Osteoblast (primary cell): ENCODE measurements at places on chromosomes 7 and 10. TPM values are rescaled to one million over a fixed set of nuclear protein-coding genes. Genes with fewer than 3 reads are reported as not detected.

Gene FRAT1
- 3.3 and 3.8 TPM in 2 replicates for total RNA-seq

Gene SRGN
- total RNA-seq = 344 and 474 TPM in 2 replicates

Gene ITIH5
- 0.88 and 2.2 TPM in 2 replicates for total RNA-seq

Gene JAKMIP3
- 0.29 and 0.36 TPM in 2 replicates for total RNA-seq

DNA sequence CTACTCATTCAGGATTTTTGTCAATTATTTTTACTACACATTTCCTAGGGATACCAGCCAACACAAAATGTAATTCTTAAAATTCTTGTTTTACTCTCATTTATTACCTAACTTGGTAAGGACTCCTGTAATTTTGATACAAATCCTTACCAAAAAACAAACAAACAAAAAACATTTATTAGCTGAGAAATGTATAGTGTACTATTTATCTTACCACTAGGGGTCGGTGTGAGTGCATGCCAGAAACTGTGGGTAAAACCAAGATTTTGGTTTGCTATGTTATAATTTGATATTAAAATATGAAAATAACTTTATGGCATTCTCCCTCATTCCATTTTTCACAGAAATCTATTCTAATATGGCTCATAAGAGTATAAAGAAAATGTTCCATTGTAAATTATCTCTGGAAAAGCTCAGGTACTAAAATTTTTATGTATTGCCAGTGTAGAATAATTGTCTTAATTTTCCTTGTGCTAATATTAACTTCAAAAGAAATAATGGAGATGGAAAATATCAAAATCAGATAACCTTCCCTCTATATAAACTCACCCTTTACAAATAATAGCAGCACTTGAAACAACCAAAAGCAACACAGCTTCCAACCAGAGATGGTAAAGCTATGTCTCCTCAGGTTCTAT lies 290.8 kb upstream of the PCDH15 start:
- no peak for DNase-seq

- DNase-seq = no peak
Measured at GRCh38 chr7:22675421-22675820, 51.6 kb upstream of the IL6 start.

DNA sequence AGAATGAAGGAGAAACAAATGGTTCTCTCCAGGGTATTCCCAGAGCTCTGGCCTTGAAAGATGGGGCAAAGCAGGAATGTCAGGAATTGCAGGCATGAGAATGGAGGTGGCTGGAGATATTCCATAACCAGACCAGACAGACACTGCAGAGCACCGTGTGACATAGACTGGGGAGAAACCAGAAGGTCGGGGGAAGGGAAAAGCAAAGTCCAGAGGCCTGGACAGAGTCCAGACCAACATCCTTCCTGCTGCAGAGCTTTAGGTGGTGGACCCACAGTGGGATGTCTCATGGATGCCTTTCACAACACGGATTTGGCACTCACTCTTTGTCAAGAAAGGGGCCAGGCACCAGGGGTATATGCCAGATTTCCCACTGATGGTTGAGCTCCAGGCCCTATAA lies 177.2 kb upstream of the INHBA start:
- peak; percentile 88 for DNase-seq

DNA sequence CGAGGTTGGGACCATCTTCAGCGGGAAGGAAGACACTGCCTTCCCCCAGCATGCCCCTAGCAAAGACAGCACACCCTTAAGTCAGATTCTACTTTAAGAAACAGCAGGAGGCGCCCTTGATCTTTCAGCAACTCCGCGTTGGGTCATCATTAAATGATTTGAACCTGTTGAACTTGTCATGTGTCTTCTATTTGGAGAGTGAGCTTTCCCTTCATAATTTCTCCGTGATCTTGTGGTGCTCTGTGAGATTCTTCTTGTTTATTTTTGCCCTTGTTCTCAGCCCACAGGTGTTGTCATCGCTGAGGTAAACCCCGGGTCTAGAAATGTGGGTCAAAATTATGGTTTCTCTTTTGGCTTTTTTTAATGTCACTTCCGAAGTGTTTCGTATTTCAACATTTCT lies 49.5 kb upstream of the PITRM1 start:
- no peak for DNase-seq

- DNase-seq = no peak
Measured at GRCh38 chr7:105096306-105096705, 82.3 kb downstream of the KMT2E start.

GRCh38 chr10:71278691-71279588 lies 40.1 kb upstream of the SLC29A3 start:
- peak; percentile 55 for DNase-seq

DNA sequence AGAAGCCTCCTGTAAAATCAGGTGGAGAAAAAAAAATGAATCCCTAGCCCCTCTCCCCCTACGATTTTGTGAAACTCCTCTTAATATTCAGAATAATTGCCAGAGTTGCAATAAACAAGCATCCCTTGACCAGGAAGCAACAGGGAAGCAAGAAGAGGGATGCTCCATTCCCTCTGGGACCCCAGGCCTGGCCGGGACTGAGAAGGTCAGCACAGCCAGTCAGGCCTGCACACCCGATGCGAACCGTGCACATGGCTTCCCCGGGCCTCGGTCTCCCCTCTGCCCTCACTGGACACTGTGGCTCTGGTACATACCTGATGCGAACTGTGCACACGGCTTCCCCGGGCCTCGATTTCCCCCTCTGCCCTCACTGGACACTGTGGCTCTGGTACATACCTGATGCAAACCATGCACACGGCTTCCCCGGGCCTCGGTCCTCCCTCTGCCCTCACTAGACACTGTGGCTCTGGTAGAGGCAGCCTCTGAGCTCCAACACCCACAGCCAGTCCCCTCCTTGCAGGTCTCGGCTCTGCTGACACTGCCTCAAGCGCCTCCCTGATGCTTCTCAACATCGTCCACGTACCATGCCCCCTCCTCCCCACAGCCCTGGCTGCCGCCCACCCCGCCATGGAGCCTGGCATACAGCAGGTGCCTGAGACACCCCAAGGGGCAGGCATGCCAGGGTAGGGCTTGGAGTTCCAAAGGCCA lies 138.6 kb downstream of the DIP2C start:
- peak; percentile 81 for DNase-seq

GRCh38 chr7:77313085-77313484 lies 103.1 kb downstream of the GSAP start:
- DNase-seq = no peak

- no peak for DNase-seq
Measured at GRCh38 chr10:108424656-108425055, 1260.2 kb upstream of the SORCS1 start.

GRCh38 chr10:69965919-69966662 lies 86.6 kb upstream of the MACROH2A2 start:
- peak; percentile 88 for DNase-seq

DNA sequence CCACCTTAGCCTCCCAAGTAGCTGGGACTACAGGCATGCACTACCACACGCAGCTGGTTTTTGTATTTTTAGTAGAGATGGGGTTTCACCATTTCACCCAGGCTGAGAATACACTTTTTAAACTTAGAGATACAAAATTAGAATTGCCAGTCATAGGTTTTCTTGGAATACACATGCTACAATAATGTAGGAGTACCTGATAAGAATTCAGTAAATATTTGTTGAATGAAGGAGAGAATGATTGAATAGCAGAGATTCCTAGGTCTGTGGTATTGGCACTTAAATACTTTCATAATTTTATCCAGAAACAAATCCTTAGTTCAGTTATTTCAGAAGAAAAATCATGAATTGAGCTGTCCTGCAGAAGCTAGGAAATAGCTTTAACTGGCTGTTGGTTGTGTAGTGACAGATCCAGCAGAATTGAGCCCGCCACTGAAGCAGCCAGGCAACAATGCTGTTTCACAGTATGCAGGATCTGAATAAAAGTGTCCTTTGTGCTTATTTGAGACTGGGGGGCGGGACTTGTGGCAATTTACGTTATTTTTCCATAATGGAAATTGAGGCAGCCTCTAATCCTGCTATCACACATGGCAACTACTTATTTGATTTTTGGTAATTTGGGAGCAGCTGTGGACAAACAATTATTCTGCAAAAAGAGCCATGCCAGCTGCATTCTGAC lies 31.5 kb downstream of the NRF1 start:
- no peak for DNase-seq

GRCh38 chr10:102241444-102242117 lies at the start of gene PITX3:
Gene PITX3, minus strand, starts transcription at chr10:102241512. Its CDS starts 9,432 bp downstream, at chr10:102232080.
- peak; percentile 99 for DNase-seq

DNA sequence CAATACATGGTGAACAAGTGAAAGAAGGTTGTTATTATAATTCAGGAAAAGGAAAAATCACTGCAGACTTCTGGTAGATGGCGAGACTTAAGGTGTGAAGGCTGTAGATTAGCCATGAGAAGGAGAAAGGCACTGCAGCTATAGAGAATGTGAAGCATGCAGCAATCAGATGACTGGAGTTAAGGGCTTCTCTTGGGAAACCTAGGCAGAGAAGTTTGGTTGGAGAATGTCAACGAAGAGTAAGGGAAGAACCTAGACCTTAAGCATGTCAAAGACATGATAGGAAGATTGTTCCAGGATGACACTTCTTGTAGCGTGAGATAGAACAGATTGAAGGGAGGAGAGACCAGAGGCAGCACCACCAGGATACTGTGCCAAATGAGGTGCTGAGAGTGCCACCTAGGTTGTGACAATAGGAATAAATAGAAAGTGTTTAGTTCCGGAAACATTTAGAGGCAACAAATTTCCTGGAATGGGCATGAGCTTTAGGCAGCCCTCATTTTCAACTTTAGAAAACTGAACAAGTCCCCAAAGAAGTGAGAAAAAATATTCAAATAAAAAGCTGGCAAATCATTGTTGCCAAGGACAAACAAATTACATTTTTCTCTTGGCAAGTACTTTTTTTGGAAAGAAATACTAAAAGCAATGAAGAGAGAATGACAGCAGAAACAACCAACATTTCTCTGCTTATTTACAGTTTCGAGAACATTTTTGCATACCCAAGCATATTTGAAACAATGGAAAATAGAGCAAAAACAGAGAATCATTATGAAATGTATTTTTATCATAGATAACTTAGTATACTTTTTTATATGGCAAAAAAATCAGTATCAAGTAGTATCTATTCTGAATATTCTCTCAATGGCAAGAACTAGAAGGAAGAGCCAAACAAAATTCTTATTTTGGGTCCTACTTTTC lies 4.9 kb downstream of the LRRC17 start:
- no peak for DNase-seq

DNA sequence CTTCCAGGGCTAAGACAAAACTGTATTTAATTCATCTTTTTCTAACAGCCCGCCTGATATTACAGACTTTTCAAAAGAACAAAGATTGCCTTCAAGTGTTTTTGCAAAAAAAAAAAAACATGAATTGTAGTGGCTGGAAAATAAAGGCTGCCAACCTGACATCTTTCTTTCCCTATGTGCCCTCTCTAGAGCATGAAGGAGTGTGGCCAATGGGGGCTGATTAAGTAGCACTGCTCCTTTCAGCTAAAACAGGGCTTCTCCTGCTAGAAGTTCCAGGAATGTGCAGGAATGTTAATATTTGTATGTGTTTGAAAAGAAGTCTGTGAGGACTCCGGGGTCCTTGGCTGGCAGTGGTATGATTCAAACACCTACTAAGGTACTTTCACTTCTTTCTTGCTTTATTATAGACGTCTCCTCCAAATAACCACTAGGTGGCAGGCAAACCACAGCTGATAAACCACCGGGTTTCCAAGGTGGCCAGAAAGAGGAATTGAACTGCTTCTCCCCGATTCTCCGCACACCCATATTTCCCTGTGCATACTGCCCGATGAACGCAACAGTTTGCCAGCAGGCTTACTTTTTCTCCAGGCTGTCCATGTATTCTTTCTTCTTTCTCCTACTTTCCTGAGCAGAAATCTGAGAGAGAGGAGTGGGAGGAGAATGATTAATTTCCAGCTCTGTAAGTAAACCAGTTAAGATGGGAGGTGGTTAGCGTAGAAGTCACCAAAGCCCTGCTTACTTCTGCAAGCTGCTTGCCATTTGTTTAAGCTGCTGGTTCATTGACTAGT lies 56.8 kb upstream of the DGKI start:
- peak; percentile 91 for DNase-seq

GRCh38 chr7:123624527-123625183 lies 23.0 kb downstream of the ASB15 start:
- DNase-seq = peak; percentile 50

DNA sequence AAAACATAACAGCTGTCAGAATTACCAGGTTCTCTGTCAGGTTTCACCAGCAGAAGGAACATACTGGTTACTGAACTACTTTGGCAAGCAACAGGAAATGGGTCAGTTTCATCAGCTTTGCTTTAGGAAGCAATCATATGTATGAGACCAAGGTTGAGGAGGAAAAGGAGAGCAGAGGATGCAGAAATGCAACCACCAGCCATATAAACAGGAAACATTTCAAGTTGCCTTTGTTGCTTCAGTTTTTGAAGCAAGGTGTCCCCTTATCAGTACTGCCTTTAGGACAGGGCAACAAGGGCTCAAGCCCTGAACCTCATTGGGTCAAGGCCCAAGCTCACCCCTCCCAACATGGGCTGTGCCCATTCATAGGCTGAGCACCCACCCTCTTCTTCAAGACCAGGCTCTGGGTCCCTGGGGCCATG lies 10.2 kb downstream of the HIPK2 start:
- no peak for DNase-seq

GRCh38 chr7:144439717-144440205 lies 36.3 kb upstream of the NOBOX start:
- DNase-seq = no peak

DNA sequence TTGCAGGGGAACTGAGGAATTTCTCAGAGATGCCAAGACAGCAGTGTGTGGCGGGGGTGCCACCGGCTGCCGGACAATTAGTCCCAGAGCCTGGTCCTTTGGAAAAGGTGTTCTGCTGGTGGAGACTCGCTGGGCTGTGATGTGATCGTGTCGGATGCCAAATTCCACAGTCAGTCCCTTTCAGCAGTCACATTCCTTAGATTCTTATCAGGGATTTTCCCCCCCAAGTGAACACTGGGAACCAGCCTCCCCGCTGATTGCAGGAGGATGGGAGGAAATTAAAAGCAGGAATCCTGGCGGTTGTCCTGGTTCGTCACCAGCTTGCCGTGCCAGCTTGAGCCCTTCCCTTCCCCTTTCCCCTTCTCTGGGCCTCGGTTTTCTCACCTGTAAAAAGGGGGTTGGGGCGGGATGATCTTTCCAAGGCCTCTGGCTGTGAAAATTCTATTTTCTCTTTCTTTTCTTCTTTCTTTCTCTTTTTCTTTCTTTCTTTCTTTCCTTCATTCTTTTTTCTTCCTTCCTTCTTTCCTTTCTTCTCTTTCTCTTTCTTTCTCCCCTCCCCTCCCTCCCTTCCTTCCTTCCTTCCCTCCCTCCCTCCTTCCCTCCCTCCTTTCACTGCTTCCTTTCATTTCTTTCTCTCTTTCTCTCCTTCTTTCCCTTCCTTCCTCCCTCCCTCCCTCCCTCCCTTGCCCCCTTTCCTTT lies 39.6 kb downstream of the COL26A1 start:
- DNase-seq = peak; percentile 74
